Colonic mucosa (tissue), 4 donors: ENCODE measurements at places on chromosomes 1 and 21. TPM values are rescaled to one million over a fixed set of nuclear protein-coding genes. Genes with fewer than 3 reads are reported as not detected.

ASAP3 gene
- total RNA-seq: 27.3 TPM

MCOLN2 gene
- total RNA-seq: 15.4 TPM

NEK2 gene
- total RNA-seq: 9.3 TPM

NLRP3 gene
- total RNA-seq: 2.2 TPM

ADAM30 gene
- total RNA-seq: not detected

ERVH48-1 gene
- not detected for total RNA-seq

PLEKHA6 gene
- total RNA-seq: 84.5 TPM

SPATA1 gene
- total RNA-seq: 2.7 TPM

OLIG2 gene
- total RNA-seq: not detected

CDK18 gene
- 46.0 TPM for total RNA-seq

DNA sequence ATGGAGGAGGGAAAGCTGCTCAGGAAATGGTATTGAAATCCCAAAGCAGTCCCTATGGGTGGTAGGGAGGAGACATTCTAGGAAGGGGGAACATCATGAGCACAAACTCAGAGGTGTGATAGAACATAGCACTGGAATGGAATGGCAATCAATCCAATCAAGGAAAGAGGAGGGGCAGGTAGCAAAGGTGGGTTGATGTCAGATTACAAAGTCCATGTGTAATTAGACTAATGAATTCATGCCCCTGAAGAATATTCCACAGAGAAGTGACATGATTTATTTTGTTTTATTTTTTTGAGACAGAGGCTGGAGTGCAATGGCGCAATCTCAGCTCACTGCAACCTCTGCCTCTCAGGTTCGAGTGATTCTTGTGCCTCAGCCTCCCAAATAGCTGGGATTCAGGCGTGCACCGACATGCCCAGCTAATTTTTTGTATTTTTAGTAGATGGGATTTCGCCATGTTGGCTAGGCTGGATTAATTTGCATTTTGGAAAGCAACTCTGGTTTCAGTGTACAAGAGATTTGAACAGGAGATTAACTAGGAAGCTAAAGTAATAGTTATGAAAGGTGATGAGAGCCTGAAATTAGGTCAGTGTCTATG lies 36.1 kb downstream of the DEGS1 start:
- H3K4me1 ChIP-seq: no peaks in the 10 kb centered on the region
- no peaks in the 10 kb centered on the region for H3K27me3 ChIP-seq
- H3K27ac ChIP-seq: no peak overlapping the region
- no peak overlapping the region for H3K4me3 ChIP-seq

DNA sequence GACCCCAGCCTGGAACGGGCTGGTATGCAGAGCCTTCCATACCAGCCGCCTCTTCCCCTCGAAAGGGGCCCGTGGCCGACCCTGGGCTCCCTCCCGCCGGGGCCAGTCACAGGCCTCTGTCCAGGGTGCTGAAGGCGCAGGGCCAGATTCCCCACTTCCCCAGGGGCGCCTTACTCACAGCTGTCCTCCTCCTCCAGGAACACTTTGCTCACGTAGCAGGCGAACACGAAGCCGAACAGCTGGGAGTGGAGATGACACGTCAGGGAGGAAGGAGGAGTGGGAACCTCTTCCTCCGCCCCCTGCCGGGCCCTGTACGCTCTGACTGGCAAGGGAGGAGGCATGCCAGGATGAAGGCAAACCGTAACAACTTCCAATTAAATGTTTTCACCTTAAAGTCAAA lies 57.3 kb downstream of the NKAIN1 start:
- peak; percentile 67 for DNase-seq
- no peaks in the 10 kb centered on the region for H3K36me3 ChIP-seq
- no peaks in the 10 kb centered on the region for H3K4me1 ChIP-seq
- no peak overlapping the region for H3K27ac ChIP-seq
- H3K4me3 ChIP-seq: no peak overlapping the region

GRCh38 chr1:191152776-191153175 lies 675.1 kb upstream of the BRINP3 start:
- no peaks in the 10 kb centered on the region for H3K36me3 ChIP-seq

DNA sequence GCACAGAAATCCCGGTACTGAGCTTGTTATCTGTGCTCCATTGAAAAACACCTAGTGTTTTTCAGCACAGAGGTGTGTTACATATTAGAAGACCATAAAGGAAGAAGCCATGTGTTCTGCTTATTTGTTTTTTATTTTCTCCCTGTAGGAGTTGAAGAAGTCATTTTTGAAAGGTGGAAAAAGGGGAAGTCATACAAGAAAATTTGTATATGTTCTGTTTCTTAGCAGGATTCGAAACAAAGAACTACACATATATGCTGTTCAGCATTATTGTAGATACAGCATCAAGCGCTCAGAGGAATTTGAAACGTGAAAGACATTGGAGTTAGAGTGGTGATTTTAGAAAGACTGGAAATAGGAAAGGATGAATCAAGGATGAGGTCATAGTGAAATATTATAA lies 345.3 kb upstream of the ADGRL2 start:
- no peak for DNase-seq
- no peaks in the 10 kb centered on the region for H3K27me3 ChIP-seq
- H3K4me1 ChIP-seq: no peaks in the 10 kb centered on the region

DNA sequence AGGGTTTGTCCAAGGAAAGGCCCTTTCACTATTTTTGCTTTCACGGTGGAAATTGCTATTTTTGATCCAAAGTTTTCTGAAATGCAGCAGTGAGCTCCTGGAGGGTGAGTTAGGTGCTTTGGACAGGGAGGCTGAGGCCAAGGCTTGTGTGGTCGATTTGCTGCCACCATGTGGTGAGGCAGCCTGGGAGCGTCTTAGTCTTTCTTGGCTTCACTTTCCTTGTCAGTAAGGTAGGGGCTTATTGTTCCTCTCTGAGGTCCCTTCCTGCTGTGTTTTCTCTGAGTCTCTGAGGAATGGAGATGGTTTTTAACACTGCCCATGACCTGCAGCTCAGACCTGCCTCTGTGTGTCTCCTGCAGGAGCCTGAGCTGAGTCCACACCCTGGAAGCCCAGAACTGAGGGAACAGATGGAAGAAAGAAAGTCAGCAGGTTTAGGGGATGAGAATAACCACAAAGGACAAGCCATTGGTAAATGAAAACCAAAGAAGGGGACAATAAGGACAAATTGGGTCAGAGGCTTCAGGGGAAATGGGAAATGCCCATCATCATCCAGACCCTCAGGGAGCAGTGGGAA lies 20.1 kb upstream of the S100A10 start:
- no peak overlapping the region for H3K27ac ChIP-seq
- peak; percentile 62 for DNase-seq
- no peaks in the 10 kb centered on the region for H3K27me3 ChIP-seq
- no peaks in the 10 kb centered on the region for H3K4me1 ChIP-seq
- H3K4me3 ChIP-seq: no peak overlapping the region

GRCh38 chr1:66876664-66877063 lies 48.0 kb downstream of the DNAI4 start:
- H3K27me3 ChIP-seq: no peaks in the 10 kb centered on the region
- H3K4me1 ChIP-seq: no peaks in the 10 kb centered on the region
- H3K27ac ChIP-seq: no peak overlapping the region
- H3K4me3 ChIP-seq: no peak overlapping the region
- no peak for DNase-seq

- peak overlapping the region; percentile 29 for H3K27ac ChIP-seq
- no peak overlapping the region for H3K4me3 ChIP-seq
- DNase-seq: no peak
- H3K36me3 ChIP-seq: no peaks in the 10 kb centered on the region
These were observed 68.4 kb downstream of the MACF1 start for GRCh38 chr1:39272798-39273469.

- H3K4me3 ChIP-seq: no peak overlapping the region
- H3K4me1 ChIP-seq: peaks cover under 1% of the 10 kb centered on the region
- DNase-seq: no peak
- H3K36me3 ChIP-seq: no peaks in the 10 kb centered on the region
- no peak overlapping the region for H3K27ac ChIP-seq
These were observed 176.5 kb downstream of the C1orf21 start for GRCh38 chr1:184563308-184563707.

GRCh38 chr1:24321697-24322469 lies 2.7 kb downstream of the GRHL3 start:
- H3K27ac ChIP-seq: no peak overlapping the region
- H3K36me3 ChIP-seq: no peaks in the 10 kb centered on the region
- peak overlapping the region; percentile 58 for H3K4me3 ChIP-seq
- DNase-seq: peak; percentile 53

DNA sequence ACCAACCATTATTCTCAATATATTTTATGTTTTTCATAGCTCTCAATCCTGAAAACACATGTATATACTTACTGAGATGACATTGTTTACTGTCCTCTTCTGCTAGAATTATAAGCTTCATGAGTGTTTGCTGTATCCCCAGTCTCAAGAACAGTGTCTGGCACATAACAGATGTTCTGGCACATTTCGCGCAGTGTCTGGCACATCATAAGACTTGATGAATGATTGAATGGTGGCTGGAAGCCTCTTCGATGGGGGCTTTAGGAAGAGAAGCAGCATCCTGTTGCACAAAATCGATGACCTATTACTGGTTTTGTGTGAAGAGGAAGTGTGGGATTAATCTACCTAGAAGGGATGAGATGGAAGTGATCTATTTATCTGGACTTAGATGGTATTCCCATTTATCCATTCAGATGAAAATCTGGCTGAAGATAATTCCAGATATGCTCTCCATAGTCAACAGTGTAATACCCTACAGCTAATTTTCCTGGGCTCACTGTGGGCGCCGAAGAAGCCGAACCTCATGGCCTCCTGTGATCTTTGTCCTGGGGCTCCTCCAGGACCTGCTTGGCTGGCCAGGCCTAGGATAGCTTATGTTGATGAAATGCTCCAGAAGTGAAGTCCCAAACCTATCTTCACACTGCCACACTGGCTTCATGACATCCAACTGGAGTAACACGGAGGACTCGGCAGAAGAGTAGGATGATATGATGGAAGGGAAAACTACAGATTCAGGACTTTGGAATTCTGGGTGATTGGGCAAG lies 26.5 kb downstream of the CD34 start:
- H3K4me3 ChIP-seq: no peak overlapping the region
- H3K27ac ChIP-seq: peak overlapping the region; percentile 51
- H3K27me3 ChIP-seq: no peaks in the 10 kb centered on the region

- DNase-seq: no peak
- H3K4me3 ChIP-seq: no peak overlapping the region
- no peaks in the 10 kb centered on the region for H3K36me3 ChIP-seq
- H3K4me1 ChIP-seq: no peaks in the 10 kb centered on the region
- no peak overlapping the region for H3K27ac ChIP-seq
- H3K27me3 ChIP-seq: no peaks in the 10 kb centered on the region
These were observed 310.2 kb upstream of the AJAP1 start for GRCh38 chr1:4344065-4344732.

- H3K4me3 ChIP-seq: no peak overlapping the region
- H3K36me3 ChIP-seq: no peaks in the 10 kb centered on the region
- H3K4me1 ChIP-seq: no peaks in the 10 kb centered on the region
- no peak for DNase-seq
- no peaks in the 10 kb centered on the region for H3K27me3 ChIP-seq
- no peak overlapping the region for H3K27ac ChIP-seq
These were observed 34.2 kb downstream of the HIVEP3 start for GRCh38 chr1:41884256-41885230.

GRCh38 chr1:27973771-27974416 lies 14.1 kb downstream of the XKR8 start:
- no peak for DNase-seq
- no peak overlapping the region for H3K27ac ChIP-seq
- H3K36me3 ChIP-seq: no peaks in the 10 kb centered on the region
- H3K4me1 ChIP-seq: no peaks in the 10 kb centered on the region

GRCh38 chr1:47481936-47482335 lies 44.1 kb downstream of the FOXD2 start:
- peaks cover 11% of the 10 kb centered on the region for H3K4me1 ChIP-seq
- no peak overlapping the region for H3K4me3 ChIP-seq
- H3K27me3 ChIP-seq: no peaks in the 10 kb centered on the region
- no peak for DNase-seq

DNA sequence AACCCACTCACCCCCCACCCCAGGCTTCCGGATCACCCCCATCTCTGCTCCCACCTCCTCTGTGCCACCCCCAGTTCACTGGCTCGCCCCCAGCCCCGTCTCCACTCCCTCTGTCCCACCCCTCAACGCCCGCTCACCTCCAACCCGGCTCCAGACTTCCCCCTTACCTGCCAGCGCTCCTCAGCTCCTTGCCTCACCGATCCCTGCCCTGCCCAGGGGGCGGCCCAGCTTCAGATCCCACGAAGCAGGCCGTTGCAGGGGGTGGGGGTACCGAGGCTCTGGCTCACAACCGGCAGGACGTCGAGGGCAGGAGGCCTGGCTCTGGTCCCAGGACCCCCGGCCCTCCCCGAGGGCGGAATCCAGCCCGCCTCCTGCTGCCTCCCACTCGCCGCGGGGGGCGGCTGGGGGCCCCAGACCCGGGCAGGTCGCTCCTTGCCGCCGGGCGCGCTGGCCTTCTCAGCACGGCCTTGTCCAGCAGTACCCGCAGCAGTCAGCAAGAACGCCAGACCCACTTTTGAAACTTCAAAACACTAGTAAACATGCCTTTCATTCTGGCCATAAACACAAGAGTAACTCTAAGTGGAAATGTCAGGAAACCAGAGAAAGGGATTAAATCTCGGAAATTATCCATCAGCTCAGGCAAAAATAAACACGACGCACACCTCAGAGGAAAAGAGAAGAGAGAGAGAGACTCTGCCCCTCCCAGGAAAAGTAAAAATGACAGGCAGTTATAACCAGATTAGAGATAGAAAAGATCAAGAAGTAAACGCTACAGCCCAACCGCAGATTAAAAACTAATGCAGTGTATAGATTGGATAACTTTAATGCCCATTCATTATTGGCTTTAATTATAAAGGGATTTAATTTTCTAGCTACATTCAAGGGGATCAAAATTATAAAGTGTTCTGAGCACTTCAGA lies 1.0 kb upstream of the FAM89A start:
- H3K36me3 ChIP-seq: no peaks in the 10 kb centered on the region
- DNase-seq: no peak
- H3K4me3 ChIP-seq: peak overlapping the region; percentile 38
- H3K27ac ChIP-seq: no peak overlapping the region

- DNase-seq: no peak
- no peaks in the 10 kb centered on the region for H3K27me3 ChIP-seq
- H3K4me1 ChIP-seq: no peaks in the 10 kb centered on the region
These were observed 304 bp upstream of the GNG12 start for GRCh38 chr1:67833602-67833940.

GRCh38 chr1:29806646-29807319 lies 570.5 kb downstream of the PTPRU start:
- H3K27me3 ChIP-seq: no peaks in the 10 kb centered on the region
- no peak overlapping the region for H3K4me3 ChIP-seq
- no peak overlapping the region for H3K27ac ChIP-seq
- H3K36me3 ChIP-seq: no peaks in the 10 kb centered on the region
- DNase-seq: no peak
